NCI-H2081 treated with DMSO at 0.1 percent for 48 hours (cell line): ENCODE measurements at places on chromosomes 6 and 20.

- no peak for DNase-seq
These were observed 12.4 kb upstream of the RBM38 start for GRCh38 chr20:57378646-57379262.

DNA sequence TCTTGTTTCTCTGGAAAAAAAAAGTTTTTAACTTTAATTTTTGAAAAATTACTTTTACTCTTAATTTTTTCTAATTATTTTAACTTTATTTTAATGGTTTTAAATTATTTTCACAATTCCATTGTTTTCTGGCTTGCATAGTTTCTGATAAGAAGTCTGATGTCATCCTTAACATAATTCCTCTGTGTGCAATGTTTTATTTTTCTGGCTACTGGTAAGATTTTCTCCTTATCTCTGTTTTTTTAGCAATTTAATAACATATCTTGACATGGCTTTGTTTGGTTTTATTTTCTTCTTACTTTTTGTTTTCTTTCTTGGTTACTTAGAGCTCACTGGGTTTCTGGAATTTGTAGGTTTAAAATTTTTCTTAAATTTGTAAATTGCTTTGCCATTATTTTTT, 114.8 kb downstream of the TBXT start:
- DNase-seq: no peak

GRCh38 chr6:28880519-28880893, 43.3 kb downstream of the TRIM27 start:
- DNase-seq: no peak

DNA sequence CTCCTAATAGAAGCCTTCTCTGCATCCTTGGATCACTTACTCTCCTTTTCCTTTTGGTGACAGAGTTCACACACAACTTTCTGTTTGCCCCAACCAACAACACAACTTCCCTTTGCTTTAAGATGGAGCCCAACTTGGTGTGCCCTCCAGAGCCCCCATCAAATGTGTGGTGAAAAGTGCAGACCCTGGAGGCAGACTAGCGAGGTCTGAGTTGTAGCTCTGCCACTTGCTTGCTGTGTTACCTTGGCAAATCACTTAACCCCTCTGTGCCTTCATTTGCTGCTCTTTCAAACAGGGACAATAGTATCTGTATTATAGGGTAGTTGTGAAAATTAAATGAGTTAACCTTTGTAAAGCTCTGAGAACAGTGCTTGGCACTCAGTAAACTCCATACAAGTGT, 34.3 kb upstream of the CCN6 start:
- DNase-seq: no peak

DNA sequence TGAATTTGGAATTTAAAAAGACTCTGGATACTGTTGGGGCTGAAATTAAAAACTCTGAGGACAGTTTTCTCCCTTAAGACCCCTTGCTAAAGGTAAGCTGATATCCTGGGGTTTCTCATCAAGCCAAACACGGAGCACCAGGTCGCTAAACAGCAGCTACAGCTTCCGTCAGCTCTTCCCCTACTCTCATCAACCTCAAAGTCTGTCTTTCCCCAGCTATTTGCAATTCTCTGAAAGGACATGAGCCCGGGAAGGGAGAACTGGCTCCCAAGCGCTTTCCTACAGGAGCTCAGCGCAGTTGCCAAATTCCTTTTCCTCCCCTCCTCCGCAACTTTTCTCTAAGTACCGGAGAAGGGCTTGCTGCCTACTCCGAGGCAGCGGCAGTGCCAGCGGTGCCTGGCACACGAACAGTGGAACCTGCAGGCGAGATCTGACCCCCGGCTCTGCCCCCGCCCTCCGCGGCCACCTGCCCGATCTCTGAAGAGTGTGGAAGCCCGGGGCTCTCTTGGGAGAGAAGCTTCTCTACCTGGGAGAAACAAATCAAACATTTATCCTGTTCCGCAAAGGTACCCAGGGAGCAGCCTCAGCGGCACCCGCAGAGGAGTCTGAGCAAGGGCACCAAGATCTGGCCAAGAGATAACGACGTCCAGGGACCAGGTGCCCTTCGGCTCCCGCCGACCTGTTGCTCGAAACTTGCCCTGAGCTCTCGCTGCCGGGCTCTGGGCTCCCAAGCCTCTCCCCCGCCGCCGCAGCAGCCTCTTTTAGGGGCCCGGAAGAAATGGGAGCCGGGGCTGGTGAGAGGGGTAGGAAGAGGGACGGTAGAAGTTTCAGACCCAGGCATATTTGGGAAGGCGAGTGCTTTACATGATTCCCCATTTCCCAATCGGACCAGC, 2.2 kb downstream of the CBLN4 start:
- DNase-seq: no peak

- DNase-seq: no peak
These were observed 38.5 kb downstream of the PANK2 start for GRCh38 chr20:3927486-3928291.

DNA sequence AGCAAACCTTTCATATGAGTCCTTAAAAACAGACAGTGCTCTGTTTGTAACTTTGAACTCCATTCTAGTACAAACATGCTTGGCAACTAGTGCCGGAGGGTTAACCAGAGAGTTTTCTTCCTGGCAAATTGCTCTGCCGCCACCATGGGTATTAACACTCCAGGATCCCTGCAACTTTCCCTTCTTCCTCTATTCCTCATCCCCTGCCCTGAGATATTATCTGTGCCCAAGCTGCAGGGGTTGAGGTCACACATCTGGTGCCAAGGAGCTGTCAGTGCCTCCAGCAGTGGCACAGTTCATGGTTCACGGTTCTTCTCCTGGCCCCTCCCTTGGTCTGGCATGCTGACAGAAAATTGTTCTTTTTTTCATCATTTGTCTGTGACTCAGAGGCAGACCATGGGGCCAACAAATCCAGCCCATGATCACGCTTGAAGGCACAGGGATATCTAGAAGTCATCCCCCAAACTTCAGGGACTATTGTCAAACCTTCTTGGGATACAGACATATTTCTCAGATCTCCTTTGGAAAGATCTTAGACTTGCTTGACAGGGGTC, 77.5 kb downstream of the ATXN1 start:
- DNase-seq: no peak

DNA sequence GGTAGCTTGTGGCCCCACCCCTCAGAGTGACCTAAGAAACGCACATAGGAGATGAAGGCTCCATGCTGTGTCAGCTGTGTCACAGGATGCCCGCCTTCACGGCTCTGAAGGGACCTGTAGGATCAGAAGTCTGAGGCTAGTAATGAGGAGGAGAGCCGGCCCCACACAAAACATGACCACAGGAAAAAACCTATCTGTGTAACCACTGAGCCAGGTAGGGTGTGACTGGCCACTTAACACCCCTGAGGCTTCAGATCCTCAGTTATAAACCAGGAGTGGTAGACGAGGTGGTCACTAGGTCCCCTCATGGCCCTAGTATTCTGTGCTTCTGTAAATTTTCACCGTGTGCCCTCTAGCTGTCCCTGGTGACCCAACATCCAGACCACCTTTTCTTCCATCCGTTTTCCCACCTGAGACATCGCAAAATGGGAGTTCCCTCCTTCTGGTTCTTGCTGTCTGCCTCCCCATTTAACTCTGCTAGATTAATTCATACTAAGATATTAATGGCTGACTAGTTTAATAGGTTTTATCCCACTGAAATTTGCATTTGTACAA, 52.8 kb downstream of the TBC1D7 start:
- DNase-seq: no peak

- no peak for DNase-seq
These were observed 4.3 kb upstream of the DCBLD1 start for GRCh38 chr6:117477988-117478852.

DNA sequence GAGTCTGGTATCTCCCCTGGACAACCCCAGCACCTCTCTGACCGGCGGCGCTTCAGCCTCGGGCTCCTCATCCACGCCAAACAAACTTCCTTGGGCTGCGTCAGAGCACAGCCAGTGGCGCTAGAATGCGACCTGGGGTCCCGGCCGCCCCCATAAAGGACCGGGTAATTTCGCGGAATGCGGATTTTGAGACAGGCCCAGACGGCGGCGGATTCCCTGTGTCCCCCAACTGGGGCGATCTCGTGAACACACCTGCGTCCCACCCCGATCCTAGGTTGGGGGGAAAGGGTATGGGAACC, 1.6 kb downstream of the FOXP4 start:
- DNase-seq: no peak

DNA sequence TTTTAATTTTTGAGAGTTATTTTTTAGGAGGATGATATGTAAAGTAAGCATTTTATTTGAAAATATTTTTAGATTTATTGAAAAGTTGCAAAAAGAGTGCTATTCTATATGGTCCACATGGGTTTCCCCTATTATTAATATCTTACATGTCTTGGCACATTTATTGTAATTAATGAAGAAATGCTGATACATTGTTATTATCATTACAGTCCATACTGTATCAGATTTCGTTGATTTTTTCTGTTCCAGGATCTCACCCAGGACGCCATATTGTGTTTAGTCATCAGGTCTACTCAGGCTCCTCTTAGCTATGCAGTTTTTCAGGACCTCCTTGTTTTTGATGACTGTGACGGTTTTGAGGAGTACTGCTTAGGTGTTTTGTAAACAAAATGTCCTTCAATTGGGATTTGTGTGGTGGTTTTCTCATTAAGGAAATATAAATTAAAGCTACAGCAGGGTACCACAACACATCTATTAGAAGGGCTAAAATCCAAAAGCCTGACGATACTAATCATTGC, 281.0 kb downstream of the SAMD5 start:
- DNase-seq: no peak

DNA sequence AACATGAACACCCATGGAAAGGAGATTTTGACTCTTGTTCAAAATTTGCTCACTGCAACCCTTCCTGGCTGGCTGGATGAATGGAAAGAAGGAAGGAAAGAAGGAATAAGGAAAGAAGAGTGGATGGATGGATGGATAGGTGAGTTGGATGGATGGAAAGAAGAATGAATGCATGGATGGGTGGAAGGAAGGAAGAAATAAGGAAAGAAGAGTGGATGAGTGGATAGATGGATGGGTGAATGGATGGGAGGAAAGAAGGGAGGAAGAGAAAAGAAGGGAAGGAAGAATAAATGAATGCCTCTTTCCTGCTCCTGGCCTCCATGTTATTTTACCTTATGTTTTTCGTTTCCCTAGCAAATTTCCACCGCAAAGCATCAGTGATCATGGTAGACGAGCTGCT, 74.2 kb upstream of the RIN2 start:
- DNase-seq: no peak

GRCh38 chr6:56263596-56264315, 16.4 kb upstream of the COL21A1 start:
- no peak for DNase-seq

- DNase-seq: no peak
These were observed 9.1 kb downstream of the NEDD9 start for GRCh38 chr6:11223286-11223864.

DNA sequence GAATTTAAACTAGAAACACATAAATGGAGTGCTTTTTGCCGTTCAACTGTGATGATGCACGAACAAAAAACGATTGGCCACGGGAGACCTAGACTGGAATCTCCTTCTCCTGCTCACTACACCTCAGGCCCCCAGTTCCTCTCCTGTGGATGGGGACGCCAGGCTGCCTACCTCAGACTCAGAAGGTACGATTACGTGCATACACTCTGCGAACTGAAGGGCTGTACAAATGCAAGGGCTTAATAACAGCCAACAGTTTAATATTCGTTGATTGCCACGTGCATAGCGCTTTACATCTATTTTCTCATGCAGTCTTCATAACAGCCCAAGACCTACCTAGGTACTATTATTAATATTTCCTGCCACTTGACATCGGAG, 495 bp upstream of the ARMC2 start:
- no peak for DNase-seq

GRCh38 chr6:131937226-131937625, 13.9 kb downstream of the CCN2 start:
- DNase-seq: no peak

GRCh38 chr6:124881898-124882578, 80.2 kb upstream of the RNF217 start:
- no peak for DNase-seq

- no peak for DNase-seq
These were observed 399.8 kb upstream of the MAN1A1 start for GRCh38 chr6:119749335-119749734.

DNA sequence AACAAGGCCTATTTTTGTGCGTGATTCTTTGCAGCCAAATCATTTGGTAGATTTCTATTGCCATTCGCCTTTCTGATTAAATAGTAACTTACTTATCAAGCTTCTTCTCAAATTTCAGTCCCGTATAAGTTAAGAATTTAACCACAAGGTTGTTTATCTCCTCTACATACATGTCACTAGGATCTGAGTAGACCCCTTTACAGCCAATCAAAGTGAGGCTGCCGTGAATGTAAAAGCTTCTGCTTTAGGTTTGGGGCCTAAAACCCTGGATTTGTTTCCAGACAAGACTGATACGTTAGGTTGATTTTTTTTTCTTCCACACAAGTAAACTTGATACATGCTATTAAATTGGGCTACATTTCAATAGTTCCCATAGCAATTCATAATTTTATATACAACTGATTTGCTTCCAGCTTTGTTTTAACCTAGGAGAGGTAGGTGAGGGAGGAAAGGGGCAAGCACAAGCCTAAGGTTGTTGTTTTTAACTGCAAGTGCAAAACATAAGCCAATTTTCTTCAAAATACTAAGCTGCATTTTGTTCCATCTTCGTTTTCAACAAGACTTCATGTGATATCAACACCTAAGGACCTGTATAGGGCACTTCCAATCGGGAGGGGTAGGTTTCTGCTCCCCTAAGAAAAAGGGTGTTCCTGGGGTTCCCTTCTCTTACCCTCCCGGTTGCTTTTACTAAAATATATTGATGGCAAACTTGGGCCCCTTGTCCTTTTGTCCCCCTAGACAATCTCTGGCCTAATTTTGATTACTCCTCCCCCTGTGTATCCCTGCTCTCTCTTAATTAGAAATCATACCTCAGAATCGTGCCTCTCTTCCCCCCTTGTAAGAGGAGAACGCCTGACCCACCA, 1.7 kb downstream of the RANBP9 start:
- DNase-seq: no peak

DNA sequence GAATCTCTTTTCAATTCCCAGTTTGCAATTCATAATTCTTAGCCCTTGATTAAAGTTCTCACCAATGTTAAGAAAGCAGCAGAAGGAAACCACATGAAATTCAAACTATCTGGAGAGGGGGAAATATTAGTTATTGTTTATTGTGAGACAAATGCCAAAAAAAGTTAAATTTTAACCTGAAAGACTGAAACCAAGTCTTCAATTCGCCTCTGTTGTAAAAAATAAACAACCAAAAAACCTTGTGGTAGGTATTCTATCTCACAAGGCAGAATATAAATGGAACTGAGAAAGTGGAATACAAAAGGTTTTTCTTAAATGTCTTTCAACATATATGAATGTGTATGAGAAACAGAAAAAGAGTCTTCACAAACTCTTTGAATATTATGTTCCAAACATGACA, 24.8 kb downstream of the TMX4 start:
- DNase-seq: no peak

GRCh38 chr6:13479971-13480434, 7.4 kb downstream of the GFOD1 start:
- no peak for DNase-seq

GRCh38 chr6:86331265-86331840, 606.0 kb upstream of the HTR1E start:
- no peak for DNase-seq

DNA sequence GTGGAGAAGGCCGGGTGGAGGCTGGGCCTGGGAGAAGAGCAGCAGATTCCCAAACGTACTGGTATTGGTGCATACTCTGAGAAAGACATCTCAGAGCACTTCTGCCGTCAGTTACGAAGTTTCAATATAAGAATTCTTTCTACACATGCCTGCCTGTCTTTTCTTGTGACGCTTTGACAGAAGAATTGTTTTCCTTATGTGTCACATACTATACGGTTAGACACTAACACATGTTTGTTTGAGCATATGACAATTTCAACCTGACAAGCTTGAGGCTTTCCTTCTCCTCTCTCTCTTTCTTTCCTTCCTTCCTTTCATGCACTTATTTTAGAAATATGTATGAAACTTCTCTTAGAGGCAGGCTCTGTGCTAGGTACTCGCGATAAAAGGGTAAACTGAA, 360.0 kb downstream of the QKI start:
- DNase-seq: no peak
